Activated CD4-positive, alpha-beta T cell treated with anti-CD3 and anti-CD28 coated beads for 48 hours (primary cell): ENCODE measurements at places on chromosomes 2 and 18.

- DNase-seq = no peak
Measured at GRCh38 chr2:11556101-11556806, 22.4 kb downstream of the GREB1 start.

- DNase-seq = no peak
Measured at GRCh38 chr2:159457589-159457988, 158.8 kb downstream of the BAZ2B start.

DNA sequence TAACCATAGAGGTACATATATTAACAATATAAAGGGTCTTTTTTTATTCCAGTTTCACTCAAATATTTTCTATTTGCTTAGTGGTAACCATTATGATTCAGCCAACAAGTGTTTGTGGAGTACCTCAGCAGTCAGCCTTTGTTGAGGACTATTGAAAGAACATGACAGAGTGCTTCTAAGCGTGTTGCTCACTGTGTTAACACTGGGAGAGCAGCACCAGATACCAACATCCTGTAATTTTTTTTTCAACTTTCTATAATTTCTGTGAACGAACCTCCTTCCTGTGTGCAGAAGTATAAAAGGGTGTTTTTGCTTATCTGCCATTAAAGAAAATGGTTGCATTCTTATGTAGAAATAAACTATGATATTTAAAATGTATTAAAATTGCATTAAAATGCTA lies 239.0 kb downstream of the PHLPP1 start:
- DNase-seq = no peak

GRCh38 chr2:59066787-59067399 lies 825.8 kb upstream of the FANCL start:
- no peak for DNase-seq

DNA sequence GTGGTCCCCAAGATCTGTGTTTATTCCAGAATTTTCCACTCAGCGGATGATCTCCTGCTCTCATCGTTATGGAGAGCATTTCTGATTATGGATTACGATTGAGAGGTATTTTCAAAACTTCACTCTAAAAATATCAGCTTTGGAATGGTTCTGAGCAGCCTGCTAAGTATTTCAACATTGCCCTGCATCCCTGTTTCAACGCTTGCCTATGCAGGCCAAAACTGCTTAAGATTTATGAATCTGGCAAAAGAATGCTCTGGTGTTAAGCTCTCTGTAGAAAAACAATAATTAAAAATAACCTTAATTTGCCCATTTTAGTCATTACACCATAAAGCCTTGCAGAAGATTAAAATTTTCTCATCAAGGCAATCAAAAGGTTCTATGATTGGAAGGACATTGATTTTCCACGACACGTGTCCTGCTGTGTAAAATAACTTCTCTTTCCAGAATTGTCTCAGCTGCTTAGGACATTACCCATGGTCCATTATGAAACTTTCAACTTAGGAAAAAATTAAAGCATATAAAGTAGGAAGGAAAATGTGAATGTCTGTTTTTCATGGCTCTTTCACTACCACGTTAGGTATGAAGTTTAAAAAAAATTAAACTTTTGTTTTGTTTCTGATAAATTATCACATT lies 229.9 kb downstream of the ACKR3 start:
- no peak for DNase-seq

DNA sequence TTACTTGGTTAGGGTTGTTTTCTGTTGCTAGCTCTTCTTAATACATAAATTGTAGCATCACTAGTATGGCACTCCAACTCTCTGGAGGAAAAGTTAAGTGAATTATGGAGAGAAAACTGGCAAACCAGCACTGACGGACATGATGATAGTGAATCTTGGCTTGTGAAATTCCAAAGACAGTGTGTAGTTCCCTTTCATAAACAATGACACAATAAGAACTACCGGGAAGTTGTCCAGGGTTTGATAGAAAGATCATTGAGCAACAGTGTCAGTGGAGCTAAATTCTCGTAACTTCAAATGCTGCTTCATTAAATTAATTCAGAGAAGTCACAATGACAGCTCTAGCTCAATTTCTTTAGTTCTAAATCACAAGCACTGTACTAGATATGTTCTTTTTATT lies 66.5 kb downstream of the RIT2 start:
- DNase-seq = no peak

DNA sequence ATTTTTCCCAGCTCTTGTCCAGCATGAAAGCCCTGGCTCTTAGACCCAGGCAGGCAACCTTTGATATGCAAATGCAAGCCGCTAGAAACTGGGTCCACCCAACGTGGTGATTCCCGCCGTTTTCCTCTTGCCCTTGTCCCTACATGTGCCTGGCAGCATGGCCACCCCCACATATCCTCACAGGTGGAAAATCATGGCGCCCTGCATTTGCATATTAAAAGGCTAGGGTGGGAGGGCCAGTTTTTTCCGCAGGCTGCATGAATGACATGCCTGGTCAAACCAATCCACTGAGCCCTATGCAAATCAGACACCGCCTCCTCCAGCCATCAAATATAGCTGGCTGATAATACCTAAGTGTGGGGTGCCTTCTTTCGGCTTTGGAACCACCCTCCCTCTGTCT lies 1091.8 kb upstream of the NXPH2 start:
- DNase-seq = no peak

GRCh38 chr2:76711490-76711889 lies 810.7 kb downstream of the LRRTM4 start:
- no peak for DNase-seq

DNA sequence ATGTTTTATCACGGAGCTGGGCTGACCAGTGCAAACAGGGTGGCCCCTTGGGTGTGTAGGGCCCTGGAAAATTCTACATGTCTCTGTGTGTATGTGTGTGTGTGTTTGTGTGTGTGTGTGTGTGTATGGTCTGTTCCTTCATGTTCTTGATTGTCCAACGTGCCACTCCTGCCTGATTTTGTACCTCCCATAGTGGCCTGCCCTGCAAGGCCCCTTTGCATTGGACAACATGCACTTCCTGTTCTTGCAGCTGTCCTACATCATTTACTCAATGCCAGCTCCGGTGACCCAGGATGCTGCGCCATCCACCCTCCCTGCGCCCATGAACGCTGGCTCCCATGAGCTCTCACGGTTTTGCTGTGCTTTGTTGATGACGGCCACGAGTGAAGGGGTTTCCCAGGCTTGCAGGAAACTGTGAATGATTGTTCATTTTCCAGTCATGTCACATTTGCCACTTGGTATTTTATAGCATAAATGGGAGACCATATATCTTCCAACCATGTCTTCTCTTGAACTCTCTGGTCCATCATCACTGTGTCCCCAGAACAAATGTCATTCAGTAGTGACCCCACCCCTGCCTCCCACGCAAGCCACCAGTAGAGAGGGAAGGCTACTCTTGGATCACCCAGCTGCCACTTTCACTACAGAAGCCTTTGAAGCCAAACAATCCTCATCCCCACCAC lies 69.7 kb upstream of the NCK2 start:
- peak; percentile 70 for DNase-seq

DNA sequence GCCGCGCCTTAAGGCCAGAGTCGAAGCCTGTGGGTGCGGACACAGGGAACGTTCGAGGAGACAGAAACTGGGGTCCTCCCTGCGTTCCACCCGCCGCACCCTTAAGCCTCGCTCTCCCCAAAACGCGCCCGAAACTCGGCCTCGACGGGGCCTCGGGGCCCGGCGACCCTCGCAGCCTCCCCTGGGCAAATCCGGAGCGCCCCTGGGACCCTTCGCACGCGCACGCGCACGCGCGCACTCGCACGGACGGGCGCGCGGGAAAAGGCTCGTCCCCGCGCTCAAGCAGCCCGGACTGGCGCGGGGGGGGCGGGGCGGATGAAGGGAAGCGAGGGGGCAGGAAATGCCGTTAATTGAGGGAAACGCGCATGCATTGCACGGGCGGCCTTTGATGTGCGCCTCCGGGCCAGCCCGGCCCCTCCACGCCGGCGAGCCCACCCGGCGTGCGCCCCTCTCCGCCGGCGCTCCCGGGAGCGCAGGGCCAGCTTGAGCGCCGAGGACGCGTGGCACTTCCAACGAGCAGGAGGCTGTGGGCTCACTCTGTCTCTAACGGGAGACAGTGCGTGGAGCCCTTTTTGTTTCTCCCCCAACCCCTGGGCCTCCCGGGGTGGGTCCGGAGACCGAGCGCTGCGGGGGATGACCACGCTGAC lies 5.4 kb upstream of the SALL3 start:
- DNase-seq = no peak

GRCh38 chr2:30871440-30871839 lies 64.2 kb upstream of the CAPN13 start:
- no peak for DNase-seq

GRCh38 chr2:30358351-30358750 lies 88.7 kb upstream of the LCLAT1 start:
- no peak for DNase-seq

DNA sequence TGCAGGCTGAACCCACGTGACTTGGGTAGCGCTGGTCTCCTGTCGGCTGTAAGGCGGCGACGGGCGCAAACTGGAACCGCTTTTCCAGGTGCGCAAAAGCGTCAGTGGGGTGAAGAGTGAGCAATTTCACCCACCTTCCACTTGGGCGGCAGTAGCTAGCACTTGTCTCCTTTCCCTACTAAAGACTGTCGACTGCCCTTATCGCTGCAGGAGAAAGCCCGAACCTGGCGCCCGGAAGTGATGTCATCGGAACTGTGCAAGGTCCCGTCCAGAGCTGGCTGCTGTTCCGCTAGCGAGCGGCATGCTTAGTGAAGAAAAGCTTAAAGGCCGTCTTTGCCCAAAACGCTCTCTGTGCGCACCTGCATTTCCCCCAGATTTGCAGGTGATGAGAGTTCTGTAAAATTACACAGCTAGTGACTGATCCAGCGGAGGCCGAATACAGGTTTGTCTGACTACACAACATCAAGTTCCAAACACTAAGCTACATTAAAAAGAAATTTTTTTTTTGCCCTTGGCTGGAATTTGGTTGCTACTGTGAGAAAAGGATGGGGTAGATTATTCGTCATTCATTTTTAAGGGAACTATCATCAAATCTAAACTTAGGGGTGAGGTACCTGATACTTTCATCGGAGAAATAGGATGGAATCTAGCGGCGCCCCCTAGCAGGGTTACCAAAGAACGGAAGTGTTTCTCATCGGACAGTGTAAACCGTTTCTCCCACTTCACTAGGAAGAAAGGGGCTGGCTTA lies at the start of gene OSGEPL1:
Gene OSGEPL1 (minus strand): TSS at position 242 of the 748 bp plus-strand sequence. CDS start 1,152 bp downstream, outside the sequence.
- DNase-seq = peak; percentile 96

DNA sequence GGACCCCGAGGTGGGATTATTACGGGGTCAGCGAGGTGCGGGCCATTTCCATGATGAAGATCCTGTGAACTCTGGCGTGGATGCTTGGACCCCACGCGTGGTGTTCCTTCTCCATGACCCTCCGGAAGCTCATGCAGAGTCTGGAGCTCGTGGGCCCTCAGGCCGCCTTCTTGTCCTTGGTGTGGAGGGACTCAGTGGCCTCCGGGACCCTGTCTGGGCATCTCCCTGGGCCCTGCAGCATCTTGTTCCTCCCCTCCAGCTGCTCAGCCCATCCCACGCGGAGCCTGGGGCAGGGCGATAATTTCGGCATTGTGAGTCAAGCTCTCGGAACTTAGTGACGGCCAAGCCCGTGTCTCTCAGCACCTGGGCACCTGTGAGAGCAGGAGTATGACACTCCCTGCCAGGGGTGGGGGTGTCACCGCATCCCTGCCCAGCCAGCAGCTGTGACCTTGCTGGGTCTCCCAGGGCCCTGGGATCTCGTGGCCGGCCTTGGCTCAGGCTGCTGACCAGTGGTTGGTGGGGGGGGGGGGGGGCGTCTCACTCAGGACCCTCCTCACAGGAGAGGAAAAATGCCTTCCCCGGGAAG lies 24.6 kb downstream of the RTP5 start:
- DNase-seq = no peak
